Hepatocyte (in vitro differentiated cells): ENCODE measurements at places on chromosomes 7 and 10. TPM values are rescaled to one million over a fixed set of nuclear protein-coding genes. Genes with fewer than 3 reads are reported as not detected.

Gene PROSER2
- total RNA-seq = 7.2 and 13.3 TPM in 2 replicates

Gene CCDC7
- 10.0 and 11.3 TPM in 2 replicates for total RNA-seq

Gene GIMAP4
- total RNA-seq = 0.63 and 1.8 TPM in 2 replicates

Gene MMD2
- not detected in 2 replicates for total RNA-seq

Gene FRG2B
- not detected in 2 replicates for total RNA-seq

Gene PPP1R17
- total RNA-seq = not detected in 2 replicates

Gene TBC1D12
- total RNA-seq = 15.6 and 26.1 TPM in 2 replicates

Gene LRRC17
- 40.8 and 50.8 TPM in 2 replicates for total RNA-seq

Gene ANXA7
- total RNA-seq = 88.8 and 90.7 TPM in 2 replicates

Gene SFTPA1
- total RNA-seq = not detected in 2 replicates

Gene LIPJ
- 0.17 TPM in 1 of 2 replicates, not detected in the other for total RNA-seq
